ENCODE measurements at places on chromosomes 11 and 22.
A peak's percentile ranks its signal among the peaks of the same experiment; 100 is the strongest.

- no peak for DNase-seq
These were observed 800.4 kb downstream of the BRD1 start for GRCh38 chr22:49027368-49027670.

GRCh38 chr11:33324302-33324985 is 67.3 kb downstream of the HIPK3 start:
- DNase-seq: peak; percentile 52

DNA sequence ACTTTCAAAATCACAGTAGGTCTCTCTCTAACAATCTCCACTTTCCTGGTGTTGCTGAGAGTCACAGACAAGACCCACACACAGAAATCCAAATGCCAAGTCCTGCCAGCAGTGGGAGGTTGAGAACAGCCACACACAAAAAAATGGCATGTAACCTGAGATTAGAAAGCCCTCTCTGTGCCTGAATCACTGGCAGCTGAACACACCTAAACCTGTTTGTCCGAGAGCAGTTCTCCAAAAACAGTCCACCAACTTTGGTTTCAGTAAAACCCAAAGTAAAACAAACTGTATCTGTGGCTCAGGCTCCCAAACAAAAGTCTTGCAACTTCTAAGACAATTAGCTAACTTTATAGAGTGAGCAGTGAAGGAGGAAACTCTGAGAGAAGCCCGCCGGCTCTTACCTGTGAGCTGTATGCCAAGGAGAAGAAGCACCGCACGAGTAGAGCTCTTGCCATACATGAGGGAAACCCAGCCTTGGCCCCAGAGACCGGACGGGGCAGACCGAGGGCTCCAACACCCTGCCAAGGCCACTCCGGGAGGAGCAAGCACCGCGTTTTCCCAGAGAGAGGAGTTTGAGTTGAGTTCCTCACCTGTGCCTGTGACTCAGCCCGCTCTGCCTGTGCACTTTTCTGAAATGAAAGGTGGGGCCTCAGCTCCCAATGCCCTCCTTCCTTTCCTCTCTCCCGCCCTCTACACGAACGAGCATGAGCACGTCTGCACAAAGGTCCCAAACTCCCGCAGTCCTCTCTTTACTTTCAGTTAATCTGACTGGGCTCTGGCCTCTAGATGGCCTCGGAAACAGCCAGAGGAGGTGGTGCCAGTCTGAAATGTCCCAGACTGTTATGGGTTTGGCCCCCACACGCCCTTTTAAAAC is at the start of gene MPZL2:
TSS of gene MPZL2 (minus strand) at position 603 of the 874 bp plus-strand sequence. CDS start at position 459, 144 bp downstream.
- DNase-seq: no peak

- no peak for DNase-seq
These were observed 1290.9 kb downstream of the BRD1 start for GRCh38 chr22:48536541-48537342.

GRCh38 chr22:31846161-31847115 is 92.6 kb downstream of the DEPDC5 start:
- DNase-seq: peak; percentile 41

DNA sequence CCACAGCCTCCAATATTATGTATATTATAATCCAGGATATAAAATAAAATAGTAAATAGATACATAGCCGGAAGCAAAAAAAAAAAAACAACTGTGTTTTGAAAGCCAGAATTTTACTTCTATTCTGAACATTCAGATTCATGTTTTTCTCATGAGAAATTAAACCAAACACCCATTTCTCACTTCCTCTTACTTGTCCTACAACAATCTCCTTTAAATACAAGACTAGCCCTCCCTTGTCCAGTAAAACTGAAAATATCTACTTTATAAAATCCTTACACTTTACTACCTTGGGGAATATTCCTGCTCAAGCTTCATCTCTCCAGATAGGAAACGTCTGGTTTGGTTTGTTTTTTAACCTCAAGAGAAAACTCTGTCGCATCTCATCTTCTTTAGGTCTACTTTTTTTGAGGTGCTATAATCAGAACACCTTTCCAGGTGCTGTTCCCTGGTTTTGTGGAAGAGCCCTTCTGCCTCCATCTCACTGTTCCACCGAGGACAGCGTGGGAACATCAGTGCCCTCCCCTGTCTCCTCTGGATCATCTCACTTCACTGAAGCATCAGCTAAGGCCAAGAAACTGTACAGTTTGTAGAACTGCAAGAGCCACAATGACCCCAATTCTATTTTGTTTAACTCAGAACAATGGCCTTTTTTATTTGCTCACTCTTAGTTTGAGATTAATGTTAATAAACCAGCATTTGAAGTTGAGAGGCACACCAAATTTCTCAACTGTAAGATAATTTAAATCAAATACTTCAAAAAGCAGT is 82.0 kb upstream of the ARHGAP32 start:
- no peak for DNase-seq

GRCh38 chr11:124110201-124110600 is 5.0 kb upstream of the VWA5A start:
- no peak for DNase-seq

- DNase-seq: peak; percentile 96
These were observed 4.2 kb upstream of the MPEG1 start for GRCh38 chr11:59216641-59217564.

GRCh38 chr11:1422481-1422880 is 32.7 kb downstream of the BRSK2 start:
- no peak for DNase-seq

- no peak for DNase-seq
These were observed 78.8 kb upstream of the NECTIN1 start for GRCh38 chr11:119807841-119808240.

DNA sequence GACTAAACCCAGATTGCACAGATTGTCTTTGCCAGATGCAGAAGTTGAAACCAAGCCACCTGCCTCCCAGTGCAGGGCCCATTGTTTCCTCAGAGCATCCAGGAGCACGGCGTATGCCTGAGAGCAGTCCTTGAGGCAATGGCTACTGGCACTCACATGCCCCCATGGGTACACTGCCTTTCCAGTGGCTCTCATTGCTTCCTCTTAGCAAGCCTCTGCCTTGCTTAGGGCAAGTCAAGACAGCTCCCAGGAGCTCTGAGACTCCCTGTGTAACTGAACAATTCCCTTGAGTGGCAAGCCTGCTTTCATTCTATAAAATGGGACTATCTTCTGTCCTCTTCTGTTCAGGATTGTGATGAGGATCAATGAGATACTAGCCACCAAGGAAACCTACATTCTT is 4.1 kb downstream of the SYTL2 start:
- no peak for DNase-seq

- no peak for DNase-seq
These were observed 19.4 kb upstream of the KDM4E start for GRCh38 chr11:95005642-95006041.

- peak; percentile 91 for DNase-seq
These were observed at the start of gene LMF2 for GRCh38 chr22:50507421-50507990. Gene LMF2, minus strand, starts transcription at chr22:50507702. Its CDS starts 27 bp downstream, at chr22:50507675.

GRCh38 chr11:17423533-17424310 is 35.3 kb upstream of the KCNJ11 start:
- DNase-seq: no peak

- DNase-seq: no peak
These were observed 1.6 kb downstream of the KMT5B start for GRCh38 chr11:68211546-68211945.

DNA sequence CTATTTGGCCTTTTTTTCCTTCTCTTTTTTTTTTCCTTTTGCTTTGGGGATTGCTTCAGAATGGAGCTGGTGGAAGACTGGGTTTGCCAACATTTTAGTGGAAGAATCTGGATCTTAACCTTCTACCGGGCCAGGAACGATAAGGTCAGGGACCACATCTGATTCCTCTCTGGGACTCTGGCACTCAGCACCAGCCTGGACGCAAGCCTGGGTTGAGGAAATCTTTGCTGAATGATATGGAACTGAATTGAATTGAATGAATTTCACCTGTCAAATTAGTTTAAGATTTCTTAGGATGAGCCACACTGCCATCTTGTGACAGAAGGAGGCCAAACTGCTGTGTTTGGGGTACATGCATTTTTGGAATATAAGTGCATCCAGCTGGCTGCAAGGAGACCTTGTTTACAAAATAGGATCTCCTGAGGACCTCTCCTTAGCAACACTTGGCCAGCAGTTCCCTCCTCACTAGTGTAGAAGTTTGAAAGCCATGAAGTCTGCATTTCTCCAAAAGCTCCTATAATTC is 30.4 kb downstream of the TPBGL start:
- DNase-seq: no peak

DNA sequence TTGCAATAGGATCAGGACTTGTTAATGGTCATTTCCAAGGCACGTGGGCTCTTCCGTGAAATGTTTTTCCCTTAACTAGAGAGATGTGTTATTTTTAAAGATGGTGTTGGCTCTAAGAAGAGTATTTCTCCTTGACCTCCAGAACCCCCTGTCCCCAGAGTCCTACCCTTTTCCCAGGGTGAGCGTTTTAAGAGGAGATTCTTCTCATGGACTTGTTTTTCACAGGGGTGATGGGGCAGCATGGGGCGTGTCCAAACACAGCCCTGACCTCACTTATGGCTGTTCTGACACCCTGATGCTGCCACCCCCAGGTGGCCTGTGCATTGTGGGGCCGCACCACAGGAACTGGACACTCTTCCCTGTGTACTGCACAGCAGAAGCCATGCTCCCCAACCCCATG is 335.7 kb downstream of the TBC1D22A start:
- DNase-seq: no peak

DNA sequence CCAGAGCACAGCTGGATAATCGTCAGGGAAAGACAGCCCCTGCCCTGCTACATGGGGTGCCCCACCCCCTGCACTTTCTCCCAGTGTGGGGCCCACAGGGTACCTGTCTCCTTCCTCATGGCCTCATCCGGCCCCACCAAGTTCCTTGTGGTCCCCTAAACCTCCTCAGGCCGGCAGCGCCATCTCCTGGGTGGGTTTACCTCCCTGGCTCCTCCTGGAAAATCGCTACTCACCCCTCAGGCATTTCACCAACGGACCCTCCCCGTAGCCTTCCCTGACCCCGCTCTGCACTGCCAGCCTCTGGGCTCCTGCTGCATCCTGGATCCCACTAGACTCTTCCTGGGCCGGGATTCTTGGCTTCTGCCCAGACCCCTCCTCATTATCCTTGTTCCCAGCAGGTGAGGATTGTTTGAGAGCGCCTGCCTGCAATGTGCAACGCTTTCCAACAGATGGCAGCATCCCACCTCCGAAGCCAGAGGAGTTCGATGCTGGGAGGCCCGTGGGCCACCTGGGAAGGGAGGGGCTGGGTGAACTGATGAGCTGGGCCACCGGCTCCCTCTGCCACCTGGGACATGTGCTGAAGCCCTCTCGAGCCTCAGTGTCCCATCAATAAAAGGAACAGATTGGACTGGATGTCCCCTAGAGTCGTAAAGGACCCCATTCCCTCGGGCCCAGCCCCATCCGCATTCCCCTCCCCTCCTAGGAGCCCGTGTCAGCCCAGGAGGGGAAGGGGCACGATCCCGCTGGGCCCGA is 44.2 kb upstream of the TTLL12 start:
- DNase-seq: peak; percentile 65

DNA sequence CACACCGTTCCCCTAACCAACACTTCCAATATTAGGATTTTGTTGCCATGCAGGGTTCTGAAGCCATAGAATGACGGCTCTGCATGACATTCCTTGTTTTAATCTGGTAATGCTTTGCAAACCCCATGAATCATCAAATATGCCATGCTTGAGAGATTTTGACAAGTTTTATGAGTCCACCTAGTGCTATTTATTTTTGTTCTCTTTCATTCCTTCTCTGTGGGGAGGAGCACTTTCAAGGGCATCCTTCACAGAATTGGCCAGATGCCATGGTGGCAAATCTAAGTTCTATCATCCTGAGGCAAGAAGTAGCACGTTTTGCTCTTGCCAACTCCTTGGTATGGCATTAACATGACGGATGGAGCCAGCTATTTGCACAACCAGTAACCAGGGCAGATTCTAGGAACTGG is 268.4 kb downstream of the FAM76B start:
- DNase-seq: no peak

DNA sequence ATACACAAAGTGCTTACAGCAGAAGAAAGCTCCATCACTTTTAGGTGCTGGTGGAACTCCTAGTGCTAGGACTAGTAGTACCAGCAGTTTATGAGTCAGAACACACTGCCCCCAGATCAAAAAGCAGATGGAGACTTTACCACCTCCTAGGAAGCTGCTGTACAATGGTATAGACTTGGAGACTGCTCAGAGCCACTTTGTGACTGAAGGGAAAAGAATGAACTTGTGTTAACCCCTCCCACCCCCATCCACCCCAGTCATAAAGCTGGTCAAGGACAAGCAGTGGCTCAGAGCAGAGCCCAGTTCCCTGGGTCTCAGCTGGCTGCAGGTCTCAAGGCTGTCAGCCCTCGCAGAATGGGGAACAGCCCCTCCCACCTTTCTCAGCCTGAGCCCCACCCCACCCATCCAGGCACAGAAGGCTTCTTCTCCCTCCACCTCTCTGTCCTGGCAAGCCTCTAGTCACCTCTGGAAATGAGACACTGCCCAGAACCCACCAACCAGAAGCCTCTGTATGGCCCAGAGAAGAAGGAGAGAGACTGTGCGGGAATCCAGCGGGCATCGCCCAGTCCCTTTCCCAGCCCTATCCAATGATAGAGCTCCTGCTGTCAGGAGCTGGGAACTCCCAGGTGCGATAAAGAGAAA is 23.8 kb downstream of the PACSIN2 start:
- peak; percentile 52 for DNase-seq

- DNase-seq: peak; percentile 73
These were observed 648 bp downstream of the FOSL1 start for GRCh38 chr11:65899356-65900124.

GRCh38 chr11:130732476-130732875 is 183.8 kb downstream of the SNX19 start:
- DNase-seq: no peak

DNA sequence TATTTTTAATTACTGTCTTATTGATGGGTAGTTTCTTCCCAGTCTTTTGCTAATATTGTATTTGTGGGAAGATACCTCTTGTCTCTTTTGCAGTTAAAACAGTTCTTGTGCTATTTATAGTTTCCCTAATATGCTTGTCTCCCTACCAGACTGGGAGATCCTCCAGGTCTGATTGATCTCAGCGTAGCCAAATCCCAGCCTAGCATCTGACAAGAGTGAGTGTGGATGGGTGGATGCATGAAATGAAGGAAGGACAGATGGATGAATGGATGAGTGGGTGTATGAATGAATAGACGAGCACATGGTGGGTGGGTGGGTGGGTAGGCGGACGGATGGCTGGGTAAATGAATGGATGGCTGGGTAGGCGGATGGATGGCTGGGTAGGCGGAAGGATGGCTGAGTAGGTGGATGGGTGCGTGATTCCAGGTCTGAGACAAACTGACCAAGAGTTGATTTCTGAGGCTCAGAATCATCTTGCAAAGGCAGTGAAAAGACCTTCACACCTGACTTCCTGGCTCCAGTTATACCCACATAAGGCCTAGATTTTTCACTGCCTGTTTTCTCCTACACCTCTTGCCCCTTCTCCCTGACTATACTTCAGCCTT is 11.4 kb downstream of the DNAJB13 start:
- no peak for DNase-seq

- peak; percentile 21 for DNase-seq
These were observed 367 bp downstream of the HPS5 start for GRCh38 chr11:18321578-18321968.

Data from suppressor macrophage (primary cell).